ENCODE measurements at places on chromosomes 1 and 21.
A peak's percentile ranks its signal among the peaks of the same experiment; 100 is the strongest.

DNA sequence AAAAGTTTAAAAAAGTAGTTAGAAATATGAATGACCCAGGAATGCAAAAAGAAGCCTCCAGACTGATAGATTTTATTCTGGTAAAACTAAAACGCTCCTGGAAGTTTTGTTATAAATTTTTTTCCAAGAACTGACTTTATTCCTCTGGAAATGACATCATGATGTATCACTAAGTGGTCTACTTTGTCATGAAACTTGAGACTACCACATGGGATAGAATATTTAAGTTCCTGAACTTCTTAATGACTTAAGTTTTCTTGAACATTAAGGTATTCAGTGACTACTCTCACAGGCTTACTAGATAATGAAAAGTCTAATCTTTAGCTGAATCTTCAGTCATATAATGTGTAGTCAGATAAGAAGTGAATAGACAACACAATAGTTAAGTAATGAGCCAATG, 842.2 kb downstream of the USP25 start:
- DNase-seq, result no peak

DNA sequence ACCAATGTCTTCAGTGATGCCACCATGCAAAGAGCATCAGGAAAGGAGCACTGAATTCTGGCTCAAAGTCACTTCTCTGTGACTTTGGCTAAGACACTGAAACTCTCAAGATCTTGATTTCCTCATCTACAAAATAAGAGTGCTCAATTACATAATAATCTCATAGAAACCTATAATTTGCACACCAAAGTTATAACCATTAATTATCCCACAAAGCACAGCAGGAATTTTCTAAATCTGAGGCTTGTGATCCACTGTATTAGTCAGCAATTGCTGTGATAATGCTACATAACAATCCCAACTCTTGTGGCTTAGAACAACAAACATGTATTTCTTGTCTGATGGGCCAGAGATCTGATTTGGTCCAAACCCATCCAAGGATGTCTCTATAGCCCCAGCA, 108.7 kb downstream of the PSMG1 start:
- no peak for DNase-seq

DNA sequence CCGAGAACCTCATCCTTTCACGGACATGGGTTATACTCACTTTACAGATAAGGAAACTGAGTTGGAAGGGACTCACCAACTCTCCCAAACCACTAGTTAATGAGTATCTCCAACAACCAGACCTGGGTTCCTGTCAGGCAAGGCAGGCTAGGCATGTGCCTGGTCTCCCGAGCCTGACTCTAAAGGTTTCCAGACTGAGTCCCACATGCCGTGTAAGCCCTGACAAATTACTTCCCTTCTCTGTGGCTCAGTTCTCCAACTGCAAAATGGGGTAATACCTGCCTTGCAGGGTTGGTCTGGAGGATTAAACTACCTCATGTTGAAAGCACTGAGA, 34.3 kb downstream of the SSBP3 start:
- DNase-seq, result no peak

- peak; percentile 29 for DNase-seq
Measured at GRCh38 chr1:1072849-1073742, 1.0 kb downstream of the RNF223 start.

- no peak for DNase-seq
Measured at GRCh38 chr1:64127297-64127696, 76.1 kb upstream of the UBE2U start.

Data from right cardiac atrium (tissue), 5 donors.